Activated T-helper 17 cell treated with anti-CD3 and anti-CD28 coated beads, Interleukin-2, amount 50 U/mL, for 72 hours (primary cell): ENCODE measurements at places on chromosomes 6 and 20. TPM values are rescaled to one million over a fixed set of nuclear protein-coding genes. Genes with fewer than 3 reads are reported as not detected.

DNA sequence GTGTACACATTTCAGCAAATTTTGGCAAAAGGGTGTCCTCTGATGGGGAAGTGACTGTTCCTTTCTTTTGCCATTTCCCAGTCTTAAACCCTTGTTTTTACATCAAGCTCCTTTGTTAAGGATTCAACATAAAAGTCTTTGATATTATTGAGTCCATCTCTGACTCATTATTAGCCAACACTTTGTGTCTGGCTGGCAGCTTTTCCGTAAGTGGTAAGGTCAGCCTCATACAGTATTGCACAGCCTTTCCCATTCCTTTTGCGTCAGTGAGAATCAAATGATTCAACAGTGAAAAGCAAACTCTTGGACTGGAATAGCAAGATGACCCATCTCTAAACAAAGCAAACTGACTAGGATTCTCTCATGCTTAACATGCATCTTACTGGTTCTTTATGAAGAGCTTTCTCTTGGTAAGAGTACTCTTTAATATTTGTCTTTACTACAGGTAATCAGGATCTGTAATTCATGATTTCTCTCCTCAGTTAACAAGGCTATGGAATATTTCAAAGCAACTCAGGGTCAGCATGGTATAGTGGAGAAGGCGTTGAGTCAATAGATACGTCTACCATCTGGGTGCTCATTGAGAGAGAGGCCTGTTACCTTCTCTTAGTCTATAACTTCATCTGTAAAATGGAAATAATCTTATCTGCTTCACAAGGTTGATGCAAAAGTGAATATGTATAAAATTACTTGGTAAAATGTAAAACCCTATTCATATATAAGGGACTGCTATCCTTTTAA, 183.6 kb downstream of the PRL start:
- ATAC-seq, result no peak

- no peak for ATAC-seq
Measured at GRCh38 chr20:34322267-34323105, 19.3 kb upstream of the AHCY start.

- ATAC-seq, result no peak
Measured at GRCh38 chr6:161353208-161353613, 79.3 kb upstream of the AGPAT4 start.

- no peak for ATAC-seq
Measured at GRCh38 chr20:20823476-20823881, 111.0 kb upstream of the RALGAPA2 start.

DNA sequence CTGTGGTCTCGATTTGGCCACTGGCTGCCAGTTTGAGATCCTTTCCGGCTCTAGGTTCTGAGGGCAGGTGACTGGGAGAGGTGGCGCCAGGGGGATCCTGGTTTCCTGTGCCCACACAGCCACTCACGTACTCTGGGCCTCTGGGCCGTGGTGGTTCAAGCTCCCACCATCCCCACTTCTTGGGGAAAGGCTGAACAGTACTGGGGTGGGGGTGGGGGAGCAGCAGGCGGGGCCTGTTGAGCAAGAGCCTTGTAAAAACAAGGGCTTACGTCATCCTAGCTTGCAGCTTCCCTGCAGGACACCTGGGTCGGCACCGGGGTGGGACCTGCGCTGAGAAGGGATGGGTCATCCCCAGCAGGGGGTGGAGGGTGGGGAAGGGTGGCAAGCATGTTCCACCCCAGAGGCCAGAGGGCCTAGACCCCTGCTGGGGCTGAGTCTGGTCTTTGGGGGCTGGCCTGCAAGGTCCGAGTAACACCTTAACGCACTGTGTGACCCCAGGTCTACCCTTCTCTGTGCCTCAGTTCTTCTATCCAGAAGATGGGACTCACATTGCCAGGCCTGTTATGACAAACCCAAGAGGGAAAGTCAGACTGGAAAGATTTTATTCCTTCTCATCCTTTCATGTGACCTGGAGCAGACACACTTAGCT, 3.1 kb upstream of the CEBPB start:
- ATAC-seq, result no peak

DNA sequence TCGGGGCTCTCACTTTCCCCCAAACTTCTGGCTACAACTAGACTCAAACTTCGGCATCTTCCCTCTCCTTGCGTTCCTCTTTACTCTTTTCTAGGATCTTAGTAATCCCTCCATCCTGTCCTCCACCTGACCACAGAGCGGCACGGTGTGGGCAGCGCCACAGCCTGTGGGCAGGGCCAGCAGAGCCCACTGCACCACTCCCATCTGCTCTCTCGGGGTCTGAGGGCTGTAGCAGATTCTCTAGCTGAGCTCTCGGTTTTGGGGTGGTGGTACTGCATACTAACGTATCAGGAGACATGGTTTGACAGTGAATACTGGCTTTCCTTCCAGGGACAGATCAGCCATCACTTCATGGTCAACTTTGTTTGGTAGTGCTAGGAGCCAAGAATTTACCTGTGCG, 57.4 kb downstream of the EZR start:
- ATAC-seq, result no peak

The UBE2C gene
- total RNA-seq, result 224 TPM

The GGTLC1 gene
- not detected for total RNA-seq

The ARHGAP18 gene
- 7.9 TPM for total RNA-seq

The PTGIS gene
- total RNA-seq, result 0.56 TPM

The KCNK15 gene
- 0.09 TPM for total RNA-seq

The CCDC170 gene
- not detected for total RNA-seq
